ENCODE measurements at places on chromosomes 5 and 9.

DNA sequence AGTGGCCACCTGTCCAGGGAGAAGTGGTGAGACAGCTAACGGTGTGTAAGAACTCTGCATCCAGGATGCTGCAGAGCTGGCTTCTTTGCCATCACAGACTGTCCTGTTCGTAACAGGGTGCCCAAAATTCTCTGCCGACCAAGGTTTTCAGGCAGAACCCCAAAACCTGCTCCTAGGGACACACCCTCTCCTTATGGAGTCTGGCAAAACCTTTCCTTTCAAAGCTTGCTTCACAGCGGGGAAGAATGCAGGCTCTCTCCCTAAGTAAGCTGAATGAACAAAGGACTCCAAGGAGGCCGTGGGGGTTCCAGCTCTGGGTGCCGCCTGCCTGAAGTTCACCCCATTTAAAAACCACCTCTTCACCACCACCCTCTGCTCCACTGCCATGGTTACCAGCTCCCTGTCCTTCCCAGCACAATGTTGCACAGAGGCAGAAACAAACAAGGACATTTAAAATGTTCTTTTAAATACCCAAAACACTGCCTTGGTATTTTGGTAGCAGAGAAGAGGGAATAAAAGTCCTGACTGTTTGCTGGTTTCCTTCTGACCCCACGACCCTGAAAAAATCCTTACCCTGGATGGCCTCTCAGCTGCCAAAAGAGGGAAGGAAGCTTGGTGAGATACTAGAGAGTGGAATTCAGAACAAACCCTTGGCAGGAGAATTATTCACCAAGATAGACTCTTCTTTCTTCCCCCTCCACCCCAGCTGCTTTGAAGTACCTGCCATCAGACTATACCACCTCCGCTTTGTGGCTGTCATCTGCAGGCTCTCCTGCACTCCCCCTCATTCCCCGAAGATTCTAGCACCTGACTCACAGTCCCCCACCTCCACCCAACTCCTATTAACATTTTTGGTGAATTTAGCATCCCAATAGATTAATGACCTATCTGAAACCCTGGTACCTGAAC lies 7.1 kb upstream of the KLF9 start:
- peak; percentile 43 for DNase-seq

GRCh38 chr5:87302061-87302460 lies 34.4 kb downstream of the RASA1 start:
- DNase-seq, result no peak

DNA sequence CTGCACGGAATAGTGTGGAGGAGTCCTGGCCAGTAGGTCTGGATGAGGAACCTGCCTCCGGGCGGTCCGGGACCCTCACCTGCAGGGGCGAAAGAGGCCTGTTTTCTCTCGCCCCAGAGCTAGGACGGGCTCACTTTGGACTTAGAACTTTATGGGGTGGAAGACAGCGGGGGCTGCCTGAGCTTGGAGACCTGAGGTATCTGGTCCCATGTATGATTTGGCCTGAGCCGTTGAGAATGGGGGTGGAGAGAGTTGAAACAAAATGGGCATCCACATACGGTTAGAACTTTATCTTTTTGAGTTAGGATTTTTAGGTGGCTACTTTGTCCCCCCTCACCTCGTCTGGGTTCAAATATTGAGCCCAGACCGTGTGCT lies 681 bp upstream of the ETF1 start:
- no peak for DNase-seq

DNA sequence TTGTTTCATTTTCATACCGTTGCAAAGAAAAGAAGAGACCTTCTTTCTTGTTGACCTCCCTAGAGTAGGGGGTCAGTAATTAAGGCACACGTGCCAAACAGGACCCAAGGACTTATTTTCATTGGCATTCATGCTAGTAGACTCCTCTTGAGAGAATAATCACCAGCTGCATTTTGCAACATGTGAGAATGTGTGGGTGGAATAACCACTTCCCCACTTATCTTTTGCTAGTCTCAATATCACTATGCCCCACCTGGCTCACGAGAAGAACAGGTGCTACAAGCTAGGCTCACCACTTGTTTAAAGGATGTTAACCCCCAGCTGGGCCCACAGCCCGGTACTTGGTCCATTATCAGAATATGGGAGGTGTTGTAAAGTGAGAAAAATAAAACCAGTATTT lies 460.7 kb upstream of the MEF2C start:
- no peak for DNase-seq

Data from fibroblast of skin of right biceps (primary cell).